ENCODE measurements at places on chromosomes 16 and 17.
A peak's percentile ranks its signal among the peaks of the same experiment; 100 is the strongest.

DNA sequence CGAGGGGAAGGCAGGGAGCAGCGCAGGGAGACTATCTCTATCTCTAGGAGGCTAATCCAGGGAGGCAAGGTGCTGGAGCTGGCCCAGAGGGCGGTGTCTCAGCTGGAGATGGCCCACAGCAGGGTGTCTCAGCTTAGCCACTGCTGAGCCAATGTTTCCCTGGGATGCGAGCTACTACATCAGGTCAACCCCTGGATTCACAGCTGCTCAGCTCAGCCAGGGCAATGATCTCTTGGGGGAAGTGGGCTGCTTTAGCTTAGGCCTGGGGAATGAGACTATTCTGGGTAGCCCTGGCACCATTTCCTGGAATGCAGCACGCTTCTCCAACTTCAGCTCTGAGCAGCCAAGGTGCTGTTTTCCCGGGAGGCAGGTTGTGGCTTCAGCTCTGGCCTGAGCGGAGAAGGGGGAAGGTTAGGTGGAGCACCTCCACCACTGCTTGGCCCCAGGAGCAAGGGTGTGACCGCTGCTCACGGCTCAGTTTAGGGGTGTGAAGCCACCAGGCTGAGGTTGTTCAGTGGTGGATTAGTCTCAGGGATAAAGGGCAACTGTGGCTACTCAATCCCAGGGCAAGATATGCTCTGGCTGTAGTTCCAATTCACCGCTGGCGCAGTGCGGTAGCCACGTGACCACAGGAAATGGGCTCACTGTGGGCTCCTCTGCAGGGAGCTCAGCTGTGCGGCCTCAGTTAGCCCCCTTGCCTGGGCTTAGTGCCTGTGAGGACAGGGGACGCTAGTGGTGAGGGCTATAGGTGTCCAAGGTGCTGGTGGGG lies 5.2 kb upstream of the PRSS21 start:
- no peak for DNase-seq

GRCh38 chr17:77434136-77435114 lies 293.7 kb downstream of the SEC14L1 start:
- DNase-seq, result peak; percentile 59

GRCh38 chr17:60823515-60823914 lies 145.9 kb downstream of the BCAS3 start:
- no peak for DNase-seq

DNA sequence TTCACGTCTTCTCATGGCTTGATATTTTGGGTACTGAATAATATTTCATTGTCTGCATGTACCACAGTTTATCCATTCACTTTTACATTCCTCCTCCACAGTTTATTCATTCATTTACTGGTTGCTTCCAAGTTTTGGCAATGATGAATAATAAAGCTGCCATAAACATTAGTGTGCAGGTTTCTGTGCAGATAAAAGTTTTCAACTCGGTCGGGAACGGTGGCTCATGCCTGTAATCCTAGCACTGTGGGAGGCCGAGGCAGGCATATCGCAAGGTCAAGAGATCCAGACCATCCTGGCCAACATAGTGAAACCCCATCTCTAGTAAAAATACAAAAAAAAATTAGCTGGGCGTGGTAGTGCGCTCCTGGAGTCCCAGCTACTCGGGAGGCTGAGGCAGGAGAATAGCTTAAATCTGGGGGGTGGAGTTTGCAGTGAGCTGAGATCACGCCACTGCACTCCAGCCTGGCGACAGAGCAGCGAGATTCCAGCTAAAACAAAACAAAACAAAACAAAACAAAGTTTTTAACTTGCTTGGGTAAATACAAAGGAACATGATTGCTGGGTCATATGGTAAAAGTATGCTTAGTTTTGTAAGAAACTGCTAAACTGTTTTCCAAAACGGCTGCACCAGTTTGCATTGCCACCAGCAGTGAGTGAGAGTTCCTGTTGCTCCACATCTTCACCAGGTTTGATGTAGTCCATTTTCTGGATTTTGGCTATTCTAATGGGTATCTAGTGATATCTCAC lies 89.5 kb downstream of the WWP2 start:
- DNase-seq, result no peak

DNA sequence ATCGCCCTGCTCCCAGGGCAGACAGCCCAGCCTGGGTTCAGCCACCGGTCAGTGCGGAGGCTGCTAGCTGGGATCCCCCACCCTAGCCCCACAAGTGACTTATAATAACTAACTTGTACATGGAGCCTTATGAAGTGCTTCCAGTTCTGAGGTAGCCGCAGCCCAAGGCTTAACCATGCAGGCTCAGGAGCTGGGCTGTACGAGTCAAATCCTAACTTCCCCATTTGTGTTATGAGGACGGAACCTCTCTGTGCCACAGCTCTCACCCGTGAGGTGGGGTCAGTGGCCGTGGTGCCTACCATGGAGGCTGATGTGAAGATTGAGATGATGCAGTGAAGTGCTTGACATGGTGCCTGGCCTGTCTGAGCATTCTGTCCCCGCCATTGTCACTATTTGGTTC lies 27.8 kb upstream of the GOSR2 start:
- no peak for DNase-seq

DNA sequence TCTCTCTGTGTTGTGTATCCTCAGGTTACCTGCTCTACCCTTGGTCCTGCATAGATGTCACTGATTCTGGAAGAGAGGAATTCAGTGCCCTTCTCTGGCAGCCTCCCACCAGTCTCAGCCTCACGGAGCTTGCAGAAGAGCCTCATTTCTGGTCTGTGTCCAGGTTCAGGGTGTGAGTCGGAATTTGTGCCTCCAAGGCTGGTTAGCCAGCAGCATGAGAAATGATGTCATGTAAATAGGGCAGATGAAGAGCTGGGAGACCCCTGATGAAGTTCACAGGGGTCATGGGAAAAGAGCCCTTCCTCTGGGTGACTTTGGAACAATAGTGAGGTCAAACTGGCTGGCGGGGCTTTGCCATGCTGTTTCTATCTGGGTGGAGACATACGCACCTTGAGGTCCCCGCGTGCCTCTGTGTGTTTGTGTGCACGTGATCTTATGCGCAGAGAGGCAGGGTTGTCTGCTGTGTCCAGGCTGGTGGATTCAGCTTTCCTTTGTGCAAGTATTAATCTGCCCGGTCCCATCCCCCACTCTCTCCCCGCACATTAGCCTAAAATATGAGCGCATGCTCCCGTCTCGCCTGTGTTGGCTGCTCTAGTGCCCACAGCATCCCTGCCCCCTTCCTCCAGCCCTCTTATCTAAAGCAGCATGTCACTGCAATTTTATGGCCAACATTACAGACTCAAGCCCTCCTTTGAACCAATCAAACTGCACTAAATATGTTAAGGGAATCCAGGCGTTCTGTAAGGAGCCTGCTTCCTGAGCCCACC lies 256.3 kb upstream of the ZFHX3 start:
- DNase-seq, result no peak

DNA sequence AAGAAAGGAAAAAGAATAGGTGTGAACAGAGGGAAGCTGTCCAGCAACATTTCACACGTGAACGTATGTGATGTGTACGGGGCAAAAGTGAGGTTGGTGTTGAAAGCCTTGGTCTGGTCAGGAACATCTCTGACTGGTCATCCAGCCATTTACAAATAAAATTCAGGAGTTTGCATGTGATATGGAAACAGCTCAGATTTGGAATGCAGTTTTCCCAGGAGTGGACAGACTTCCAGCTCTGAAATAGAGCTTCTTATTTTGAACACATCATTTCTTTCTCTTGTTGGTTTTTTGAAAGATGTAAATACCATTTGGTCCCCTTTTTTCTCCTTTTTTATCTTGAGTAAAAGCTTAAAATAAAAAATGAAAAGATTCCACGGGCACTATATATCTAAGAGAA lies 566.2 kb upstream of the ZFHX3 start:
- no peak for DNase-seq

DNA sequence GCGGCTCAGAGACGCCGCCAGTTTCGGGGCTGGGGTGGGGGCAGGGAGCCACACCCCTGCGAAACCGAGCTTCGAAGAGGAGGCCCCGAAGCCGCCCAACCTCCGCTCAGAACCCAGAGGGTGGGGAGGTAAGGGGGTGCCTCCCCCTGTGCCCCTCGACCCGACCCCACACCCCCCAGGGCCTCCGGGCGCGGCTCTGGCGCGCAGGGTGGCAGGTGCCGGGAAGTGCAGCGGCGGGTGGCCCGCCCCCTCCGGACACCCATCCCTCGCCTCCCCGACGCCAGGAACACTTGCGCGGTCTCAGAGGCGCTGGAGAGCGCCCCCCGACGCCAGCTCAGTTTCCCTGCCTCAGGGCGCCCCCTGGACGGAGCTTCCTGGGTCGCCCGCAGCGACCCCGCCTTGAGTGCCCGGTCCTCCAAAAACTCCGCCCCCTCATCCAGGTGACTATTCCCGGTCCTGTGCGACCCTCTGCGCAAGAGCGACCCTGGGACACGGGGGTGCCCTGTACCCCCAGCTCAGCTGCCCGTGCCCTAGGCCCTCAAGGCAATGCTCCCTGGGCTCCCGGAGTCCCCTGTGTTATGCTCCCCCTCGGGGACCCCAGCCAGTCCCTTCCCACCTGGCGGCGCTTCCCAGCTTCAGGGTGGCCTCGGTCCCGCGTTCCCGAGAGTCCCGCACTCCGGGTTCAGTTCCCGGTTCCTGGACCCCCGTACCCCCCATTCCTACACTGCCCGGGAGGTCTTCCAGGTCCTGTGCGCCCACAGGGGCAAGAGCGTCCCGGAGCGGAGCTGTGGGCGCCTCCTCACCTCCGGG lies 562 bp downstream of the PPL start:
- no peak for DNase-seq

DNA sequence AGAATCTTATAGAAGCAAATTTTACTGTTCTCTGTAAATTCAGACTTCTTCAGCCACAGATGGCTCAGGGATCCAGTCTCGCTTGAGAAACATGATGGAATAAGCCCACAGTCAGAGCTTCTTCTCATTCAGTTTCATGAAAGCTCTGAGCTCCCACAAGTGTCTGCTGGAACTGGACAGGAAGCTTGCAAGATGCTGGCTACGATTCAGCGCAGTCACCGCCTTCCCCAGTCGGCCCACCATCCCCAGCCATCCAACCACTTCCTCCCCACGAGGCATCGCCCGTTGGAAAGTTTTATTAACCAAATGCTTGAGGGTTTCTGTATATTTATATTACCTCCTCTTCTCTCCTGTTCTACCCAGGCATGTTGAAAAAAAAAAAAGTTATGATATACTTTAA lies 171.7 kb downstream of the ZFHX3 start:
- DNase-seq, result peak; percentile 55

DNA sequence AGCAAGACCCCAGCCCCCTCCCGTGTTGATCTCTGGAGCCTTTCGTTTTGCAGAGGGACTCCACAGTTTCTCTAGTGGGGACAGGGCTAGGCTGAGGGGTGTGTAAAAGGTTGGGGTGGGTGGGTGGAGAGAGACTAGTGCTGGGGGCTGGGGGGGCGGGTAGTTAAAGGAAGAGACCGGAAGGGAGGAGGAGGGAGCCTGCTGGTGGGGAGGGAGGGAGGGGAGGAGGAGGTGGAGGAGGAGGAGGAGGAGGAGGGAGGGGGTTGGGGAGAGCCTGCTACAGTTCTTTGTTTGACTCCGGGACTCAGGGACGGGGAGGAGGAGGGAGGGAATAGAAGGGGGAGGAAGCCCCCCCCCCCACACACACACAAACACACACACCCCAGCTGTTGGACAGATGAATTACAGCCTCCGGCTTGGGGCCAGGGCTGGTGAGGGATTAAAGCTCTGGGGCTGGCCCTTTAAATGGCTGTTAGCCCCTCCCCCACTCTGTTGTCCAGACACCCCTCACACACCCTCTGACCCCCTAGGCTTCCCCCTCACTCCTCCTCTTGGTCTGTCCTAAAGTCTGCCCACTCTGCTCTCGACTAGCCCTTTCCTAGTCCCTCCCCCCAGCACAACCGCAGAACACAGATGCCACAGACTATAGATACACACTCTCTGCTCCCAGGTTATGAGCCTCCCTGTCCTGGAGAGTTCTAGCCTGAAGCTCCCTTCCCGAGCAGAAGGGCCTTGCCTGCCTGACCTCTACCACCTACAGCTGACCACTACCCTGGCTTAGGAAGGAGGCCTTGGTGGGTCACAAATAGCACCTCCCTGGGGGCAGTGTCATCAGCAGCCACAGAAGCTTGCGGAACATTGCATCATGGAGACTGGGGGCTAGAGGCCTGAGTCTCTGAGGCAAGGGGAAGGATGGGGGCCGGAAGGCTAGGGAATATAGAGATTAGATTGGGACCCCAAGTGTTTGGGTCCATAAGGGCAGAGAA lies 4.4 kb downstream of the KDM6B start:
- no peak for DNase-seq

- no peak for DNase-seq
Observed at GRCh38 chr17:11279776-11280344, 38.8 kb downstream of the SHISA6 start.

DNA sequence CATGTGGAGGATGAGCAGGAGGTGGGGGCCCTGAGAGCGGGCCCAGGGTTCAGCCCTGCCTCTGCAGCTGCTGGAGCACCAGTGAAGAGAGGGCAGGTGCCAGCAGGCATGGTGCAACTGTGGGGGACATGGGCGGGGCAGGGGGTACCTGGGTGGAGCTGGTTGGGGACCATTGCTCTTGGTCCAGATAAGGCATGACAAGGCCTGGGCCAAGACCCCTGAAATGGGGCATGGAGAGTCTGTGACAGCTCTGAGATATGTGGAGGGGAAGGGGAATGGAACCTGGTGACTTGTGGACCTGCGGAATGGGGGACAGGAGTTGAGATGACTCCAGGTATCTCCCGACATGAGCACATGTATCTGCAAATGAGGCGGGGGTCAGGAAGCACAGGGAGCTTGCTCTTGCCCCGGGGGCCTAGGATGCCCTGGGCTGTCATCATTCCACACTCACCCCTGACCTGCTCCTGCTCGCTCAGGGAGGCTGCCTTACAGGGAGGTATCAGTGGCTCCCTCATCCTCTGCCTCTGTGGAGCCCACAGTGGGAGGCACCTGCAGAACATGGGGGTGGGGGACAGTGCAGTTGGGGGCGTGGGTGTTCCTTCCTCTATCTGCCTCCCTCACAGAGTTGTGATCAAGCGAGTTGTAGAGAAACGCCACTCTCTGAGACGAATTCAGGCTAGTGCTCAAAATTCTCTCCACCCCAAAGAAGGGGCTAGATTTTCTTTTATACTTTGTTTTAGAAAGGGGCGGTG lies 40.2 kb downstream of the TMEM235 start:
- no peak for DNase-seq

GRCh38 chr16:77617553-77617952 lies 104.8 kb upstream of the NUDT7 start:
- no peak for DNase-seq

DNA sequence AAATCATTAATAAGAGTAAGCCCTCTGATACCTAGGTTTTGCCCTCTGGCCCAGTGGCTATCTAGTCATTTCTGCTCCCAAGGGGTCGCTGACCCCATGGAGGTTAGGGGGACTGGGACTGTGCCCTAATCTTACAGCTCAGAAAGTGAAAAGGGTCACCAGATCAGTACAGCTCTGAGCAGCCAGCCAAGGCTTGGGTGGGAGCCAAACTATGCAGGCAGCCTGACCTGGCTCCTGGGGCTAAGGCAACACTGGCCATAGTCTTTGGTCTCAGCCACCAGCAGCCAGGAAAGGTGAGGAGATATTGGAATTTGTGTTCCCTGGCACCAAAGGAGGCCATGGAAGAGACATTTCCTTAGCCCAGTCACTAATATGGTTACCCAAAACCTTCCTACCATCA lies 67.6 kb downstream of the ASIC2 start:
- DNase-seq, result no peak

DNA sequence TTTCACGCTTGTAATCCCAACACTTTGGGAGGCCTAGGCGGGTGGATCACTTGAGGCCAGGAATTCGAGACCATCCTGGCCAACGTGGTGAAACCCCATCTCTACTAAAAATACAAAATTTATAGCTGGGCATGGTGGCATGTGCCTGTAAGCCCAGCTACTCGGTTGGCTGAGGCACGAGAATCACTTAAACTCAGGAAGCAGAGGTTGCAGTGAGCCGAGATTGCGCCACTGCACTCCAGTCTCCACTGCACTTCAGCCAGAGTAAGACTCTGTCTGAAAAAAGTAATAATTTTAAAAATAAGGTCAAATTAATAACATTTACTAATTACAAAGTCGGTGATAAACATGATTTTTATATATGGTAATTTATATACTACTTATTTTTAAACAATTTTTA lies 155.9 kb downstream of the AXIN2 start:
- no peak for DNase-seq

Measured in activated CD8-positive, alpha-beta memory T cell treated with anti-CD3 and anti-CD28 coated beads, Interleukin-2, amount 50 U/mL, for 48 hours (primary cell).